ENCODE measurements at places on chromosomes 3 and 15.

DNA sequence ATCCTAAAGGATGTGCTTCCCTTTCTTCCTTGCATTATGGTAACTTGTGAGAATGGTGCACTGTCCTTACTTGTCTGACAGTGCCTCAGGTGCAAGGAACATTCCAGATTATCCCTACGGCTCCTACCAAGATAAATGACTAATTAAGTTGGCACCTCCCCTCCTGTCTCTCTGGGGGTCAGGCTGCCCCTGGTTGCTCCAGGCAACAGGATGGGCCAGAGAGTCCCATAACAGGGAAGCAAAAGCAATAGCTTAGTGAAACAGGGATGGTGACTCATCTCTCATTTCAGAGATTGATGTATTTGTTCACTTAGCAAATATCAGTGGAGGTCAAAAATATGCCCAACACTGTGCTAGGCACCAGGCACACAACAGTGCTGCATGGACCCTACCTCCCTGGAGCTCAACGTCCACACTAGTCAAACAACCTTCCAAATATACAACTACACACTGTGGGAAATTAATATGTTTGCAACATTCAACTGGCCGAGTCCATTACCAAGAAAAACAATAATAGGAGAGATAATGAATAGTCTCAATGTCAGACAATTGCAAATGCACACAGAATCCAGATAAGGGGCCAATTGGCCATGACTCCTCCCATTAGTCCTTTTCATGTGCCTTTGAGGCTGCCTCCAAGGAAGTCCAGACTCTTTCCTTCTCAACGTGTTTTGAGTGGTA, 249.0 kb downstream of the TLE3 start:
- DNase-seq: no peak

DNA sequence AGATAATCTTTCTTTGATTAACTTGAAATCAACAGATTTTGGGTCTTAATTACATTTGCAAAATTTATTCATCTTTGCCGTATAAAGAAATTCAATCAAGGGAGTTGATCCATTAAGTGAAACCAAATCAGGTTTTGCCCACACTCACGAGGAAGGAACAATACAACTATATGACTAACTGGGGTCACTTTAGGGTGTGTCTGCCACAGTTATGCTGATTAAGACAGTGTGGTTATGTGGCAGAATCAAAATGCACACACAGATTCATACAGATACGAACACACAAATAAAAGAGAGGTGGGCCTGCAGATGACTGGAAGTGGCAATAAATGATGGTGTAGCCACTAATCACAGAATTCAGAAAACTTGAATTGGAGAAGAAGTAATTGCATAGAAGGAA, 543.5 kb downstream of the GABRG3 start:
- no peak for DNase-seq

DNA sequence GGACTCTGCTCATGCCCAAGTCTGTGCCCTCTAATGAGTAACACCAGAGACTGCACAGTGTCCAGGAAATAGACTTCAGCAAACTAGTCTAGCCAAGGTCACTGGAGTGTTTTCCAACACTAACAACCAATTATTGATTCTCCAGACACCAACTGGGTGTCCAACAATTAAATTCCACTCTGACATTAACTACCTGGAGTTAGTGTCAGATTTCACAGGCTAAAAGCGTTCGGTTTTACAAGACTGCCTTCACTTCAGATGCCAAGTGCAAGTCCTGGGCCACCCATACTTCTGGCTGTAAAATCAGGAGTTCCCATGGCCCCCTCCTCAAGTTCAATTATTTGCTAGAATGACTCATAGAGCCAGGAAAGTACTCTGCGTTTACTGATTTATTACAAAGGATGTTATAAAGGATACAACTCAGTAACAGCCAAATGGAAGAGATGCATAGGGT, 20.8 kb upstream of the CFAP161 start:
- no peak for DNase-seq

DNA sequence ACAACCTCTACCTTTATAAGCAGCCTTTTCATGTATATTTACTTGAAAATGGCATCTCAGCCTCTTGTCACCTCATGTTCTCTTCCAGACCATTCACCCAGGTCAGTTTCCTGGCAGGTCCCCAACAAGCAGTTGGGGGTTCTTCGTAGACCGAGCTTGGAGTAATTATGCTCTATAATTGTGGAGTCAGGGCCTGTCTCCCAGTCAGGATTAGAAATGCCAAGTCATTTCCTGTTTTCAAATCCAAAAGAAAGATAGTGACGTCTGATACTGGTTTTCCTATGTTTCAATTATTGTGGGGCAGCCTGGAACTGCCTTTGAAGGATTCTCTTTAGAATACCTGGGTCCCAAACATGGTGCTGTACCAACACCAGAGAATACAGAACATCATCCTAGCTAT, 430.6 kb downstream of the MECOM start:
- no peak for DNase-seq

GRCh38 chr3:62501289-62501668, 127.9 kb upstream of the FEZF2 start:
- no peak for DNase-seq

- DNase-seq: peak; percentile 57
Measured at GRCh38 chr15:60326824-60327654, 70.7 kb downstream of the ANXA2 start.

GRCh38 chr15:80436511-80437307, 32.5 kb downstream of the ARNT2 start:
- DNase-seq: no peak
